KBM-7 (cell line): ENCODE measurements at places on chromosomes 11 and 22.

DNA sequence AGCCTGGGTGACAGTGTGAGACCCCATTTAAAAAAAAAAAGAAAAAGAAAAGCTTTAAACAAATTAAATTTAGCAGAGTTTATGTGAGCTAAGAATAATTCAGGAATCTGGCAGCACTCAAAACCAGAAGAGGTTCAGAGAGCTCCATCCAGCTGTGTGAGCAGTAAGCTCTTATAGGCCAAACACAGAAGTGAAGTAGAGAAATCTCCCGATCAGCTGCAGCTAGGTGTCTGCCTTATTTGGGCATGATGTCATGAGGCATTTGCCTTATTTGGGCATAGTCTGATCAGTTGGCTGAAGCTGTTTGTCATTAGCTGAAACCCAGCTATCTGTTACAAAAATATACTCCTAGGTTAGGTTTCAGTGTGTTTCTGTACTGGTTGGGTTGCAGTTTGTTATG is 8.2 kb downstream of the MS4A15 start:
- DNase-seq, result no peak

DNA sequence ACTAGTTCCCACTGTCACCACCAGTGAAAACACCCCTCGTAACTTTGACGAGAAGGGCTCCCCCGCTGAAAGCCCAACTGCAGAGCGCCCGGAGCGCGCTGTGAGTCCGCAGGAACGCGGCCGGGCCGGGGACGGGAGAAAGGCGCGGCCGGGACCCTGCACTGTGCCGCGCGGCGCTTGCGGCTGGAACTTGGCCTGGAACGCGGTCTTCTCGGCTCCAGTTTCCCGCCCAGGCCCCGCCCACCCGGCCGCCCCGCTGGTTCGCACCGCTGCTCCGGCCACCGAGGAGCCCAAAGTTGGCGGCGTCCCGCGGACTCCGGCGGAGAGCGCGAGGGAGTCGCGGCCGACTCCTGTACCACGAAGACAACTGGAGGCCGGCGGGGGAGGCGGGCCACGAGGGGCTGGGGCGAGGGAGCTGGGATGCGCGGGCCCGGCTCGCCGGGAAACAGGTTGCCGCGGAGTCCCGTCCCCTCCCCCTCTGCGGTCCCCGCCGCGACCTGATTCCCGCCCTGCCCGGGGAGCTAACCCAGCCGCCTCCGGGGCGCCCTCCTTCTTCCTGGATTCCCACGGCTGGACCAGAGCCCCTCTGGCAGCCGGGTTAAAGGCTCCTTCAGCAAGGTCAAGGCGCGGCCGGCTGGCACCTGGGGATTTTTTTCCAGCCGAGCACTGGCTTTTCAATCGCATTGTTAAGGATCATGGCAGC is 3.4 kb downstream of the TENM4 start:
- DNase-seq, result no peak

GRCh38 chr11:123286761-123287160 is 91.7 kb upstream of the CLMP start:
- no peak for DNase-seq

DNA sequence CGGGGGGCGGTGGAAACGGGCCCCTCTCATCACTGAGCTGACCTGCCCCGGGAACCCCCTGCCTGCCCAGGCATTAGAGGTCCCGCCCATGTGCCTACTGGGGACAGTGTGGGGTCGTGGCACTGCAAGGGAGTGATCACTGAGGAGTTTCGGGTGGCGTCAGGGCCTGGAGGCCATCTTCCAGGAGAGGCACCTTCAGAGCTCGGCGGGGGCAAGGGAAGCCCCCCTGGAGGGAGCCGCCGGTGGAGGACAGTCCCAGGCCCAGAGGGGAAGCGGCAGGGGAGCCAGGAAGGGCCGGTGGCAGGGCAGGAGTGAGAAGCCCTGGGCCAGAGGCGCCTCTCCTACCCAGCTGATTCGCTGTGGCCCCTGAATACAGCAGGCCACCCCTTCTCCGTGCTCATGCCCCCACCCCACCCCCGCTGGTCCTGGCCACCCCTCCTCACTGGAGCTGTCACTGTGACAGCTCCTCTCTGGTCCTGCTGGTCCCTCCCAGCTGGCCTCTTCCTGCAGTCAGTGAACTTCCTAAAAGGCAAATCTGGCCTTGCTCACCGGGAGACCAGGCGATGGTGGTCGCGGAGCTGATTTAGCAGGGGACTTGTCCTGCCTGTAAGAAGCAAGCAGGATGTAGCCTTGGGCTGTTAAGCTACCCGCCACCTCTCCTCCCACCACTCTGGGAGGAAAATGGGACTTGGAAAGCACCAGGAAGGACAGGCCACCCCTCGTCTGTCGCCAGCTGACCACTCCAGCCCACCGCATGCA is 2.0 kb upstream of the MAPK11 start:
- DNase-seq, result peak; percentile 37

GRCh38 chr22:11042116-11042515 is 4485.9 kb upstream of the OR11H1 start:
- DNase-seq, result no peak

- DNase-seq, result peak; percentile 43
Measured at GRCh38 chr11:6925636-6926207, 504 bp upstream of the ZNF215 start.
